Activated CD4-positive, CD25-positive, alpha-beta regulatory T cell treated with anti-CD3 and anti-CD28 coated beads, Interleukin-2, amount 50 U/mL, for 16 hours (primary cell): ENCODE measurements at places on chromosomes 7 and 10.

- DNase-seq = no peak
These were observed 119.0 kb downstream of the BICC1 start for GRCh38 chr10:58631715-58632114.

GRCh38 chr7:69244701-69245100 is 353.6 kb upstream of the AUTS2 start:
- DNase-seq = no peak

DNA sequence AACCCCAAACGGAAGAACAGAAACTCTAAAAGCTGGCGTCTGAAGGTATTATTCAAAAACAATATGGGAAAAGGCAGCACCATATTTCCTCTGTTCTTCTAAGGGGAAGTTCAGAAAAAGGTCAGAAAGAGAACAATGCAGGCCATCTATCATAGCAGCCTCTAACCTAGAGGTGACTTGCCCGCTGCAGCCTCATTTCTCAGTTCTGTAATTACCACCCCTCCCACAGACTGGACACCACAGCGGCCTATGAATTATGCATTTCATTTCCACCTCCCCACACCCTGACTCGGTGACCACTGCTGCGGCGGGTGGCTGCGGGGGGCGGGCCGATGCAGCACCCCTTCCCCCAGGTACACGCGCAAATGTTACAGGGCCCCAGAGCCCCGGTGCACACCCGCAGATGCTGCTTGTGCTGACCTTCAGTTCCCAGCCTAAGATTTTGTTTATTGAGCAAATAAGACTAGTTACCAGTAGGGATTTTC is 125.5 kb downstream of the CLEC2L start:
- DNase-seq = no peak

DNA sequence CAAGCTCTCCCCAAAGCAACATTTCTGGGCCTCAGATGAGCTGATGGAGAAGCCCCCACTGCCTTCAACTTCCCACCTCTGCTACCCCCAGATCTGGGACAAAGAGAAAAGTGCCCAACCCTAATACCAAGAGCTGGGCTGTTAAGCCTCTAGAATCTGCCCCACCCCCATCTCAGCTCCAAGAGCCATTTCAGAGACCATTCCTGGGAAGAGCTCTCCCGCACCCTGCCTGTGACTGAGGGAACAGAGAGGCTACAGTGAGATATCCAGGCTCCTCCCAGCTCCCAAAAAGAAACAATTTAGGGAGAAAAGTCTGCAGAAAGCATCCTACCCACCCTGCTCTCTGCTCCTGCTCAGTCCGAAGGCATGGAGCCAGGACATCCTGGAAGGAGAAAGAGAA is 2.5 kb upstream of the KCNH2 start:
- no peak for DNase-seq
